ENCODE measurements at places on chromosomes 16 and 17.

GRCh38 chr16:18789515-18789849 lies 652 bp downstream of the RPS15A start:
- no peak for DNase-seq

- DNase-seq: no peak
These were observed 265.9 kb upstream of the PMFBP1 start for GRCh38 chr16:72437891-72438290.

GRCh38 chr16:85464383-85465305 lies 148.5 kb upstream of the GSE1 start:
- no peak for DNase-seq

- no peak for DNase-seq
These were observed 125.8 kb upstream of the SMURF2 start for GRCh38 chr17:64787921-64788271.

DNA sequence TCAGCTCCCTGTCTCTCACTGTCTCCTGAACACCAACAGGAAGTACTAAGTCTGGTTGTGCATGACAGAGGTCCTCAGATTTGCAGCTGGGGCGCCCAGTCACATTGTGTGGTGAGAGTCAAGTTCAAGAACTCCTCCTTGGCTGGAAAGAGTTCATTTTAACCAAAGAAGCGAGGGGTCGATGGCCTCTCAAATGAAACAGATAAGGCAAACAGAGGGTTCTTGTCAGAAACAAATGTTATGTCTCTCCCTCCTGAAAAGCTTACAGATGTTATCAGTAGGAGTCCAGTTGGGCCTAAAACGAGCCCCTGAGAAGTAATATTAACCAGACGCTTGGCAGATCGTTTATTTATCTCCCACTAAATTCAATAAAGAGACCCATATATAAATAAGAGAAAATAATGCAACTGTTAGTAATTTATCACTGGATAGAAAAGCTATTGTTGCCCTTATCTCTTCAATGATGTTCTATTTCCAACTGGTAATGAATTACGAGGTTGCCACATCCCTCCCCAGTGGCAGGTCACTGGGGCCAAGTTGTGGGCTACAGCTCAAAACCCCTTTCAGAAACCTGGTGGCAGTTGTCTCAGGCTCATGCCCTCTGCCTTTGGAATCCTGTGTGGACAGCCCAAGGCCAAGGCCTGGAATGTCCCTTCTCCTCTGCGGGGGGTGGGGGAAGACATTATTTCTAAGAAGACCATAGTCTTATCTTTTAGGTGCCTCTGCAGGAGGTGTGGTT lies 307.5 kb upstream of the DYNLRB2 start:
- no peak for DNase-seq

GRCh38 chr17:67575325-67575724 lies 142.4 kb upstream of the NOL11 start:
- peak; percentile 89 for DNase-seq

- DNase-seq: no peak
These were observed 15.3 kb downstream of the CORO7 start for GRCh38 chr16:4401094-4401501.

DNA sequence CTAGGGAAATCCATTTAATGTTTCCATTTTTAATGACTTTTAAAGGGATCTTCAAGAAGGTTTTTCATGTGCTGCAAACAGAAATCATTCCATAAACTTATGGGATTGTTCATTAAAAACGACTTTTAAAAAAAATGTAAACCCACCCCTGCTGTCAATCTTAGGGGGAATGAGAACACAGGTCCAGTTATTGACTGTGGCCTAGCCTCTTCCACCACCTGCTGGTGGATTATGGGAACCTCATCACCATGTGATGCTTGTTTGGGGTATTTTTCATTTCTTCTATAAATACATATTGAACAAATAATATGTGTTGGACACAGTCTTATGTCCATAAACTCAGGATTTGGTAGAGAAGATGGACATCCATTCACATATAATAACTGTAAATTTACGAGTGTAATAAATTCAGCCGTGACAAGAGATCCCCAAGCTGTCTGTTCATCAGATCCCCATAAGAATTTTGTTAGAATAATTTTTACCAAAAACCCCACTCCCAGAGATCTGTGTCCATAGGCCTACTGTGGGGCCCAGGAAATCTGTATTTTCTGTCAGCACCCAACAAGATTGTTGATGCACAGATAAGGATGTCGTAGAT lies 42.0 kb upstream of the TMC5 start:
- peak; percentile 78 for DNase-seq
